ENCODE measurements at places on chromosomes 2 and 18.

GRCh38 chr2:240930631-240931318 lies 24.6 kb downstream of the CROCC2 start:
- no peak for DNase-seq

- DNase-seq, result no peak
These were observed 505 bp downstream of the FOXI3 start for GRCh38 chr2:88451811-88452564.

- DNase-seq, result no peak
These were observed 20.2 kb downstream of the CHRNA1 start for GRCh38 chr2:174744111-174744510.

DNA sequence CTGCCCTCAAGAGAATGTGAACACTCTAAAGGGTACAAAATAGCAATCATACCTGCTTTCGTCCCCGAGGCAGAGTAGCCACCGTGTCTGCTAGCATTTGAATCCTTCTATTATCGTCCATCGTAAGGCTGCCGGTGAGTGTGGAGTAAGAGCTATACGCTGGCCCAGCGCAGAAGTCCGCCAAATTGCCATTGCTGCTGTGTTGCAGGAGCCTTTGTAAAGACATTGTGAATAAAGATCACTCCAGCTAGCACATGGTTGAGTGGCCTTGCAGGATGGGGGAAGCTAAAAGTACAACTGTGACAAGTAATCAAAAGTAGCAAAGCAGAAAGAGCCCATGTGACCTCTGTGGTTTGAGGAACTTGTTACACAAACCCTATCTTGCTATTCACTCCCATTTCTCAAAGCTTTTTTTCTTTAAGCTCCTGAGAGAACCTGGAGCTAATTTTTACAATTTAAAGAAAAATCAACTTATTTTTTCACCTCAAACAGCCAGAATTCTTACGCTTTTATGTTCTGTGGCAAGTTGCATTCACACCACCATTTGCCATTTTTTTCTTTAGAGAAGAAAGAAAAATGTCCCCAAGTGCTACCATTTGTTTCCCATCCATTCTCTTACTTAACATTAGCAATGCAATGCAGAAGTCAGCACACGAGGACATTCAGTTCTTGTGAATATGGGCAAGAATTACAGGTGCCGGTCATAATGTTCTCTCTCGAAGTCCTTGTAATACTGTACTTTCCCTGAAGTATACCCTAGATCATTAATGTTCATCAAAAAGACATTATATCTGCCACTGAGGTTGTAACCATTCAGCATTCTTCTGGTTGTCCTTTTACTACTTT lies at the start of gene CYTIP:
CYTIP (minus strand) TSS at position 295 of the 846 bp plus-strand sequence; CDS start at position 226, 69 bp downstream.
- DNase-seq, result no peak

GRCh38 chr2:383888-384287 lies 96.0 kb upstream of the ALKAL2 start:
- DNase-seq, result no peak

GRCh38 chr2:235979037-235979436 lies 189.1 kb downstream of the GBX2 start:
- no peak for DNase-seq

GRCh38 chr2:25132299-25132635 lies 36.1 kb downstream of the POMC start:
- no peak for DNase-seq

- no peak for DNase-seq
These were observed 319.0 kb upstream of the PKDCC start for GRCh38 chr2:41728788-41729338.

- no peak for DNase-seq
These were observed 15.4 kb downstream of the CEP68 start for GRCh38 chr2:65071499-65072180.

DNA sequence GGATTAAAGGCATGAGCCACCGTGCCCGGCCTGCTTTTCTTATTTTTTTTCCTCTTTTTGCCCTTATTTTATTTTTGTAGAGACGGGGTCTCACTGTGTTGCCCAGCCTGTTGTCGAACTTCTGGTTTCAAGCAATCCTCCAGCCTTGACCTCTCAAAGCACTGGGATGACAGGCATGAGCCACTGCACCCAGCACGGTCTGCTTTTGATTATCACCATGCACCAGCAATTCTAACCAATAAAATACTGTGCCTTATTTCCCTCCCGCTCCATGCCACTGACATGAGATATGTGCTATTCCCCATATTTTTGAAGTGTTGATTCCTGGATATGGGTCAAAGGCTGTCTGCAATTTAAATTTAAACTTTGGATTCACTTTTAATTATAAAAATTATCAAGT lies 42.9 kb downstream of the ACYP2 start:
- no peak for DNase-seq

- no peak for DNase-seq
These were observed 540.1 kb downstream of the NRXN1 start for GRCh38 chr2:50491541-50492476.

DNA sequence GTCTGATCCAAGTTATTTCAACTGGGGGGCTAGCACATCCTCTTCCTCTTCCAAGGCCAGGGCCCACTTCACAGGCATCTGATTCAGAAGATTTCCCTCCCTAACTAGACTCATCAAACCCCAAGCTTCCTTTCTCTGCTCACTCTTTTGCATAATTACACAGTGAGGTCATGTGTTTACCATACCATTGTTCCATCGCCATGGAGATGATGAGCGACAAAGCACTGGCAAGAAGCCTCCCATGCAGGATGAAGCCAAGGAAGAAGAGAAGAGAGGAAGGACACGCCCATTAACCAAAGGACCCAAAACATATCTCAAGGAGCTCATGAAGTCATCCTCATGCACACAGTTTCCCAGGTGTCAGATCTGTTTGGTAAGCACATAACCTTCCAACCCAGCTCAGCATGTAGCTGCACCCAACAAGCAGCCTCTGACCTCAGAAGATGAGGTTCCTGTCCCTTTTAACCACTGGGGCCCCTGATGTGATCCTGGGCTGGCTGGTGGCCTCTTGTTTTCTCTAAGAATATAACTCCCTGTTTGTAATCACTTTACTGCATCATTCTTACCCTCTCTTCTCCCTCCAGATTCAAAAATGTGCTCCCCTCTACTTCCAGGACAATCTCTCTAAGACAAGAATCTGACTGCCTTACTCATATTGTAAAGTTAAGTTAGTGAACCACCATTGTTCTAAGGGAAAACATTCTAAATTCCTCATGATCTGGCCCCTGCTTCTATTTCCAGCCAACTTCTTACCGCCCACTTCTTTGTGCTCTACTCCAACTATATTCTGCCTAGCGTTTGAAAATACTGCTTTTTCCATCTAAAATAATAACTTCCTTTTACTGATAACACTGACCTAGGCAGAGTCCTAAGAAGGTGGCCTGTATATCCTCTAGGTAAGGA lies 190.1 kb downstream of the TTC32 start:
- no peak for DNase-seq

DNA sequence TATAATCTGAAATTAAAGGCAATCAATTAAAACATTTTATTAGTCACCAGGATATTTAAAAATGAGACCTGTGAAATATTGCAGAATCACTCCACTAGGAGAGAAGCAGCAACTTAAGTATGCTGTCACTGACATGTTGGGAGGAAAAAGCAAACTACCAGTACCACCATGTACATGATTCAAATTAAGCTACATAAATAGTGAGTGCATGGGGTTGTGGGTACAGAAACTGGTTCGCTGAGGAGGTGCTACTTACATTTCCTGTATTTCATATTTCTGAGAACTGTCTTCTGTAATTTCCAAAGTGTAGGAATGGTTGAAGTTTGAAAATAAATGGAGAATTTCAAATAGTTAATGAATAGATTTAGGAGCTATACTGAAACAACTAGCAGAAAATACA lies 7.9 kb upstream of the NR4A2 start:
- DNase-seq, result no peak

DNA sequence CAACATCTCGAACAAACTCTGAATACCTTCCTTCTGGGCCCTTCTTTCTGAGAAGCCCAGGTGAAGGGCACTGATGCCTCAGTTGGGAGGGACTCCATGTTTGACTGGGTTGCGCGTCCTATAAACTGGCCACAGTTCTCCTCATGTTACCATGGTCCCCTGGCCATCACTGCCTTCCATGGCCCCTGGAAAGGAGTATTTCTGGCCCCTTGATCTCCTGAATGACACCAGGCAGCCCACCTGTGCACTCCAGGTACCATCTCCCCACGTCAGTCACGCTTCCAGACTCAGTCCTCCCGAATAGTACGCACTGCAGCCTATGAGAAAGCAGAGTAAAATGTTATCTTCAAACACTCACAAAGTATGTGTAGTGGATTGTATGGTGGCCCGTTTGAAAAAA lies 73.9 kb downstream of the ACKR3 start:
- DNase-seq, result no peak

GRCh38 chr2:167943897-167944296 lies 303.5 kb downstream of the STK39 start:
- no peak for DNase-seq

DNA sequence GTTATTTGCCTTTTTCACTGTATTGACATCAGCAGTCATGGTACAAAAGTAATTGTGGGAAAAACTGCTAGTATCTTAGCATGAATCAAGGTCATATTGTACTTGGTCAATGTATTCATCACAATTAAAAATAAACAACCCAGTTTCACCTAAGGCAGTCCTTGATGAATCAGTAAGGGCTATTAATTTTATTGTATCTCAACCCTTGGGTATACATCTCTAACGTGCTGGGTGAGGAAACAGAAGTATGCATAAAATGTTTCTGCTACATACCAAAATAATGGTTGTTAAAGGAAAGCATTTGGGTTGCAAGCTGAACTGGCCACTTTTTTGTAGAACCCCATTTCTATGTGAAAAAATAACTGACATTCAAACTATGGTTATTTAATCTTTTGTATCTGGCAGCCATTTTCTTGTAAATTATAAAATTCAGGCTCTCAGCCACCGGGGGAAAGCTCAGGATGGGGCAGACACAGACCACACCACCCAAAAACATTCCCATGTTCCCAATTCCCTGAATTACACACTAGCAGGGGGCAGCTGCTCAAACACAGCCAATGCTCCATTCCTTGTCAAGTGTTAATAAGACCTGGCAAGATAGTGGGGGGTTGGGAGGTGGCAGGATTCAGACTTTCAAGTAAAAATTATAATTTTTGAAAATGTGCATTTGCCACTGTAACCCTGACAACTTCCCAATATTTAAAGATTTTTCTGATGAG lies 49.3 kb downstream of the OLA1 start:
- DNase-seq, result no peak

DNA sequence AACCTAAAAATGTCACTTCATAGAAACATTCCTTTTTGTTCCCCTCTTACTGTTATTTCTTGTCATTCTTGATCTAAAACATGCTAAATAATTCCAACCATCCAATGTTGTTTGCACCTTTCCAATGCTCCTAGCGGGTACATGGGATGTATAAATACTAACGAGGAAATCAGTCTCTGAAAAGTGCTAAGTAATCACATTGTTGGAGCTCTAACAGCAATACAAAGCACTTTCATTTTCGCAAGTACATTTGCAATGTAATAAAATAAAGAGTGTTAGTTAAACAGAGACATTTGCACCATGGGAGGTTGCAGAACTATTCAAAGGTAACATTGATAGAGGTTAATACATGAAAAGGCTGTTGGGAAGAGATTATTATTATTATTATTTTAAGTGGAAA lies 286.2 kb upstream of the ACVR2A start:
- DNase-seq, result no peak

DNA sequence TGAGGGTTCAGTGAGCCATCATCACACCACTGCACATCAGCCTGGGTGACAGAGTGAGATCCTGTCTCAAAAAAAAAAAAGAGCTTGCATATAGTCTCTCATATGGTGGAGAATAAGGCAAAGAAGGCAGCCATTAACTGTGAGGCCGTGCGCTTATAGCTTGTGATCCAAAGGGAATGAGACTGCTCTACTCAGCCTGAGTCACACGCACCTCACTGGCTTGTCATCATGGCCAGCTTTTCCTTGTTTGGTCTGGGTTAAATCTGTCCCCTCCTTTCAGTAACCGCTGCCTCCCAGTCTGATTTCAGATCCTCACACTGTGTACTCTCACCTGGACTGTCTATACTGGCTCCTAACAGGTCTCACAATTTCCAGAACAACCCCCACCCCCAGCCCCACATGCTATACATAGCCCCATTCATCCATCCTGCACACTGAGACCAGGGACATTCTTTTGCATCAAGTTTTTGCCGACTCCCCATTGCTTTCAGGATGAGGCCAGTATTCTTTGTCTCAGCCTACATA lies 35.3 kb upstream of the ANKRD44 start:
- no peak for DNase-seq

GRCh38 chr2:180690611-180691010 lies 289.8 kb upstream of the UBE2E3 start:
- no peak for DNase-seq

GRCh38 chr2:204010628-204011560 lies 74.3 kb downstream of the ICOS start:
- no peak for DNase-seq

DNA sequence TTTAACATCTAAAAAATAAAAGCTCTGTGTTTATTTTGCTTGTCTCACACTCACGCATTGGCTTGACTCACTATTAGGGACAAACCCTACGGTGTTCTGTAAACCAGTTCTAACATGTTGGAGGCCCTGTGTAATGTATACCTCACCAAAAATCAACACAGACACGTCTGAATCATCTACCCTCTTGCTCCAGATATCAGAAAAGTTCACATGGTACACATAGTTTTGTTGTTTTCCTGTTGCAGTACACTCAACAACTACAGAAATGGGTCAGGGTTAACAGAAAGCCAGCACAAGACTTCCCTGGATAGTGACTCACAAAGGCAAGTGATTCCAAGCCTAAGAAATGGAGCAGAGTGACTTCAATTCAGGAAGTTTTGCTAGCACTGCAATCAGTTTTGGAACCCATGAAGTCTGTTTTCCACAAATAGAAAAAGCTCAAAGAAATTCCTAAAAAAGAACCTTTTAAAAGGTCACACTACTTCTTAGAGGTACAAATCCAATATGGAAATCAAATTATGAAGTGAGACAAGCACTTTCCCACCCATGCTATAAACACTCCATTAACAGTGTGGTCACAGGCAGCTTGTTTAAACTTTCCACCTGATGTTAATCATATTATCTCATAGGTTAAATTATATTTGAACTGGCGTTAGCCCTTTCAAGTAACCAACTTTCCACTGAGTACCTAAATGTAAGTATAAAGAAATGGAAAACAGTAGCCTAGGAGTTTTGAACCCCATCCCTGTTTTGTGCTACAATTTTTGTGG lies 87.4 kb downstream of the GAREM1 start:
- DNase-seq, result no peak

DNA sequence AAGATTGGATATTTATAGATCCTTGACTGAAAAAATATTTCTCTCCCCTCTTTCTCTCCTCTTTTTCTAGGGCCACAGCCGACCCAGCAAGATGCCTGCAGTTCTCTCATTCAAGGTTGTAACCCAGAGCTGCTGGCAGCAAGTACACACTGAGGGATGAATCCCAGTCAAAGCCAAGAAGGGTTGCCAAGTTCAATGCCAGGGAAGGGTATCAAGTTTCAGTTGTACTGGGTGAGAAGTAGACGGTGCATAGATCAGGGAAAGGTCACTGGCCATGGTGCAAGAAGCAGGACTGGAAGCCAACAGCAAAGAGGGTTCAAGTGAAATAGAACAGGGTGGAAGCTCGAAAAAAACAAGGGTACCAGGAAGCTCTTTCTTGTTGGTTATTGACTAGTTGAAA lies 170.2 kb downstream of the NRP2 start:
- DNase-seq, result no peak

- no peak for DNase-seq
These were observed 86.0 kb downstream of the TAF4B start for GRCh38 chr18:26312199-26312598.

Data from amygdala (tissue), 56 donors.